T-helper 1 cell (primary cell): ENCODE measurements at places on chromosomes 3 and 15.

DNA sequence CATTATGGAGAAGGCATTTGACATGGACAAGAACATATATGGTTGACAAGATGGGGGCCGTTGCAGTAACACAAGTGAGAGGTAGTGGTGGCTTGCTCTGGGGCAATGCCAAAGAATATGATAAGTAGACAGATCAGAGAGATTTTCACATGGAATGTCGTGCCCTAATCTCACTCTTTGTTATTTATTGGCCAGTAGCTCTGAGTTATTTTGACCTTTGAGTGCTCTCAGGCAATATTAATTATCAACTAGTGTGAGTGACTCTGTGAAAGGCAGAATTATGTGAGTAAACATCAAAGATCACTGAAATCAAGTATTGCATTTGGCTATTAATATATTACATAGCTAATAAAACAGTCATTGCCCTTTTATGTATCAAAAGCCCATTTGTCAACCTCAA lies 164.9 kb upstream of the ADAMTS9 start:
- DNase-seq, result no peak

GRCh38 chr3:43019006-43019809 lies 40.1 kb downstream of the GASK1A start:
- DNase-seq, result no peak

DNA sequence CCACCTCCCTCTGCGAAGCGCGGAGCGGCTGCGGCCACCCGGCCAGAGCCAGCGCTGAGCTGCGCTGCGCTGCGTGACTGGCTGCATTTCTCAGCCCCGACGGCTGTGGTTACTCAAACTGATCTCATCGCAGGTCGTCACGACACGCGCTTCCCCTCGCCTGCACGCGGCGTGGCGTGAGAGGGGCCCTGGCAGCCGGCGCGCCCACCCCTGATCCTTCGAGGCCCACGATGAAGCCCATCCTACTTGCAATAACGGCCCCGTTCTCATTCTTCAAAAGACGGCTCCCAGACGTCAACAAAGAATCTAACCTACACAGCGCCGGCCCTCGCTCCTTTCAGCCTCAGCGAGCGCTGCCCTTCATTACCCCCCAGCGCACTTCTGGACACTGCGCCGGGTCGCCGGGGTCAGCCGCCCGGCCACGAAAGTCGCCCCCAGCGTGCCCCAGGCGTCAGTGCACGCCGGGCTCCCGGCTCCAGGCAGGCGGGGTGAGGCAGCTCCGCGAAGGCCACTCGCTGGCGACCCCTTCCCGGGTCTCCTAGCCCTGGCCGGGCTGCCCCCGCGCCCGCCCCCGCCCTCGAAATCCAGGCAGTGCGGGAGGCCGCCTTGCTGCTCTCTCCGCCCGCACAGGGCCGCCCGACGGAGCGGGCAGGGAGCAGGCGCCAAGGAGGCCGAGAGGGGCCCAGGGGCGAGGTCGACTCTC lies 9.9 kb upstream of the LEKR1 start:
- DNase-seq, result no peak

DNA sequence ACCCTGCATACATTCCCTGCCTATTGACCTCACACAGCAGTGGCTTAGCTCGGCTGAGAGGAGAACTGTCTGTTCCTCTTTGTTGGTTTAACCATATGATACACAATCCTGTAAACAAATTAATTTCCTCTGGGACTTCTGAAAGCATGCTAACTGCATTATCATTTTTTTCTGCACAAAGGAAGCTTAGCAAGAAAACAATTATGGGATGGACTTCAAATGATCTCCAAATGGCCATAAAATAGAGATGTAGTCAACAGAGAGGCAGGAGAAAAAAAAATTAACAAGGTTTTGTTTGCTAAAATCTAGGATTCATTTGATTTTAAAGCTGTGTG lies 14.4 kb upstream of the TMC3 start:
- DNase-seq, result no peak

- no peak for DNase-seq
Measured at GRCh38 chr15:47736143-47736786, 19.0 kb downstream of the SEMA6D start.

GRCh38 chr3:178334239-178334638 lies 202.0 kb upstream of the KCNMB2 start:
- DNase-seq, result no peak

GRCh38 chr15:46278486-46279090 lies 643.8 kb downstream of the SQOR start:
- no peak for DNase-seq

GRCh38 chr3:191961529-191961928 lies 500.6 kb downstream of the PYDC2 start:
- DNase-seq, result no peak

DNA sequence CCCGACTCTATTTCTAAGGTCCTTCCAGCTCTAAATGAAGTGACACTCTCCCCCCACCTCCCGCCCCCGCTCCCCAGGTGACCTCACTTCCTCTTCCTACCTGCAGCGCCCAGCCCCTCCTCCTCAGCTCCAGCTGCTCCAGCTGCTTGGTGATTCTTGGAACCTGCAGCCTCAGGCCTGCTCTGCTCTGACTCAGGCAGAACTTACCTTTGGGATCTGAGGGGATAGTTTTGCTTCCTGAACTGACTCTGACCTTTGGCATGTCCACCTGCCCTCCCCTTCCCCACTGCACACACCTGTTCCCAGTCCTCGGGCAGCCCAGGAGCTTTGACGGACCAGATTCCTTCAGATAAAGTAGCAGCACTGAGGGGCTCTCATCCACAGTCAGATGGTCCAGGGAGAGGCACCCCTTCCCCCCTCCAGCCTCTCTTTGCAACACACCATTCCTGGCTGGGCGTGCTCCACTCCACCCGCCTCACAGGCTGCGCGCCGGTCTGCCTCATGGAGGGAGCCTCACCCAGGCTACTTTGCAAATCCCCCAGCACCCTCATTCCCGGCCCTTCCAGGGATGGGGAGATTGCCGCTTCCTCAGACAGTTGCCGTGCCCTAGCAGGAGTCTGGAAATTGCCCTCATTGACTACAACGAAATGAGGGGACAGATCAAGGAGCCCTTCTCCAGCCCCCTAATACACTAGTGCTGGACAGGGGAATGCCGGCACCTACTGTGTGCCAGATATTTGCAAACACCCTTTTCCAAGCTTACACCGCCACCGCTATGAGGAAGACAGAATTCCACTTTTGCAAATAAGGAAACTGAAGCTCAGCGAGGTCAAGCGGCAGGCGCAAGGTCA lies 692 bp upstream of the C15orf39 start:
- peak; percentile 32 for DNase-seq

DNA sequence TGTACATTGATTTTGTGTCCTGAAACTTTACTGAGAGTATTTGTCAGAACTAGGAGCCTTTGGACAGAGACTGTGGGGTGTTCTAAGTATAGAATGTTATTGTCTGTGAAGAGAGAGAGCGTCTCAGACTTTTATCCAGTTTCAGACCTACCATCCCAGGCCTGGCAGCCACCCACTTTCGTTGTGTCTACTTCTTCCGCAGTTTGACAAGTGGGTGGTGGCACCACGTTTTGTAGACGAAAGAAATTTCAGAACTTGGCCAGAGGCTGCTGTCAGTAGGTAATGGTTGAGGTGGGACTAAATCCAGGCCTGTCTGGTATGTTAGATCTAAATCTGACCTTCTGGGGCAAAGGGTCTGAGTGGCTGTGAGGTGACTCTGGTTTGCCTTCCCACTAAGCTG lies 13.4 kb upstream of the TRAK1 start:
- no peak for DNase-seq

DNA sequence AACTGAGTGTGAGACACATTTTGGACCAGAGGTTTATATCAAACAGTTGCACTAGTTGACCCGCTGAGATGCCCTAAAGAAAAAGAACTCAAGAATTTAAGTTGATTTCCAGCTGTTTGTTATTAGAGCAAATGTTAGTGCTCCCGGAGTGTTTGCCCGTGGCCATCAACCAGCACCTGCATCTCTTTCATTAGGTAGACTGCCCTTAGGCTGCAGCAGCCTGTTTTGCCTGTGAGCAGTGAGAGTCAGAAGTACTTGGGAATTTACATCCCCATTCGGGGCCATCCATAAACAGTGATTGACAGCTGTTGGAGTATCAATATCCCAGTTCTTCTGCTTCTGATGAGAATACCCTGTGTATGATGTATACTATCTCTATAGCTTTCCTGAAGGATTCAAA lies 492.6 kb downstream of the RBMS3 start:
- no peak for DNase-seq
